Activated CD8-positive, alpha-beta T cell treated with anti-CD3 and anti-CD28 coated beads for 36 hours (primary cell): ENCODE measurements at places on chromosomes 12 and 14. TPM values are rescaled to one million over a fixed set of nuclear protein-coding genes. Genes with fewer than 3 reads are reported as not detected.

DNA sequence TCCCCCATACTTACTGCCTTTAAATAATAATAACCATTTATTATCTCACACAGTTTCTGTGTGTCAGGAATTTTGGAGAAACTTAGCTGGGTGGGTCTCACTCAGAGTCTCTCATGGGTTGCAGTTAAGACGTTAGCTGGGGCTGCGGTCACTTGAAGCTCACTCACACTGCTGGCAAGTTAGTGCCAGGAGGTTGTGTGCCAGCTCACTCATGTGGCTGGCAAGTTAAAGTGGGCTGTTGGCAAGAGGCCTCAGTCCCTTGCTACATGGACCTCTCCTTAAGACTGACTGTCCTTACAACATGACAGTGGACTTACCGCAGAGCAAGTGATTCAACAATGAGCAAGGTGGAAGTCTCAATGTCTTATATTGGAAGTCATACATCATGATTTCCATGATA, 61.3 kb upstream of the AVPR1A start:
- no peaks in the 10 kb centered on the region for H3K4me1 ChIP-seq
- H3K36me3 ChIP-seq: no peaks in the 10 kb centered on the region
- no peak for DNase-seq
- H3K27me3 ChIP-seq: no peaks in the 10 kb centered on the region
- no peak overlapping the region for H3K27ac ChIP-seq

DNA sequence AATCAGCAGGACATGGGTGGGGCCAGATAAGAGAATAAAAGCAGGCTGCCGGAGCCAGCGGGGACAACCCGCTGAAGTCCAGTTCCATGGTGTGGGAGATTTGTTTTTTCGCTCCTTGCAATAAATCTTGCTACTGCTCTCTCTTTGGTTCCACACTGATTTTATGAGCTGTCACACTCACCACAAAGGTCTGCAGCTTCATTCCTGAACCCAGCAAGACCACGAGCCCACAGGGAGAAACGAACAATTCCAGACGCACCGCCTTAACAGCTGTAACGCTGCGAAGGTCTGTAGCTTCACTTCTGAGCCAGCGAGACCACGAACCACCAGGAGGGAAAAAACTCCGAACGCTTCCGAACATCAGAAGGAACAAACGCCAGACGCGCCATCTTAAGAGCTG, 2.8 kb upstream of the CNIH1 start:
- no peak for DNase-seq
- H3K27me3 ChIP-seq: peaks cover 2% of the 10 kb centered on the region
- peaks cover 13% of the 10 kb centered on the region for H3K36me3 ChIP-seq
- no peak overlapping the region for H3K4me3 ChIP-seq
- H3K4me1 ChIP-seq: peaks cover 27% of the 10 kb centered on the region

GRCh38 chr14:64983439-64984310, 3.0 kb upstream of the FNTB start:
- peak overlapping the region; percentile 65 for H3K4me3 ChIP-seq
- H3K4me1 ChIP-seq: peaks cover 19% of the 10 kb centered on the region
- H3K27me3 ChIP-seq: peaks cover 7% of the 10 kb centered on the region
- peak; percentile 56 for DNase-seq
- peaks cover 2% of the 10 kb centered on the region for H3K36me3 ChIP-seq
- no peak overlapping the region for H3K27ac ChIP-seq

- H3K27me3 ChIP-seq: peaks cover 2% of the 10 kb centered on the region
- H3K4me3 ChIP-seq: no peak overlapping the region
- no peak for DNase-seq
- H3K4me1 ChIP-seq: no peaks in the 10 kb centered on the region
Observed at GRCh38 chr12:65511134-65511834, 232.8 kb downstream of the MSRB3 start.

GRCh38 chr14:59140106-59140843, 48.2 kb upstream of the DAAM1 start:
- no peak for DNase-seq
- H3K27ac ChIP-seq: no peak overlapping the region
- no peak overlapping the region for H3K4me3 ChIP-seq

- H3K4me3 ChIP-seq: no peak overlapping the region
- no peaks in the 10 kb centered on the region for H3K36me3 ChIP-seq
- H3K4me1 ChIP-seq: no peaks in the 10 kb centered on the region
- DNase-seq: no peak
- H3K27ac ChIP-seq: no peak overlapping the region
Observed at GRCh38 chr12:88706286-88706685, 126.0 kb upstream of the KITLG start.

DNA sequence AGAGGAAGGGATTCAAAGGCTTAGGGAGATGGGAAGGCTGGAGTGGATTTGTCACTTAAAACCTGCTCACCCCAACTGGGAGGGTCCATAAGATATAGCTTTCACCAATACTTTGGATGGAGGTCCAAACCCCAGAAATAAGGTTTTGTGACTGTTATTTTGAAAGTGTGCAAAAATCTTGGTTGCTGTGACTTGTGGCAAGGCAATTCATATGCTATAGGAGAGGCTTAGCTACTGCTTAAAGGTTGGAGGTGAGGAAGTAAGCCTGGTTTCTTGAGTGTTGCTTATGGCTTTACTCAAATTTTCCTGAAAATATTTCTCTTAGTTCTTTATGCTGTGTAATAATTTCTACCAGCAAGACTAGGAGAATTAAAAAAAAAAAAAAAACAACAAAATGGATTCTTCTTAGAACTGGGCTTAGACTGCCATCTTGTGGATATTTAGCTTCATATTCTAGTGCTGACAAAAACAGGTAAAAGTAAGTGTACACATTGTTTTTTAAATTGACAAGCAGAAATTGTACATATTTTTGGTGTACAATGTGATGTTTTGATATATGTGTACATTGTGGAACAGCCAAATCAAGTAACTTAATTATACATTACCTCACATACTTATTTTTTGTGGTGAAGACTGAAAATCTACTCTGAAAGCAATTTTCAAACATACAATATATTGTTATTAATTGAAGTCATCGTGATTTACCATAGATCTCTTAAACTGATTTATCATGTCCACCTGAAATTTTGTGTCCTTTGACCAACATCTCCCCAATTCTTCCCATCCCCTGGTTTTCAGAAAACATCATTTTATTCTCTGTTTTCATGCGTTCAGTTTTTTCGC, 23.0 kb downstream of the PDE6H start:
- H3K27ac ChIP-seq: peak overlapping the region; percentile 61
- H3K27me3 ChIP-seq: no peaks in the 10 kb centered on the region
- DNase-seq: no peak
- no peaks in the 10 kb centered on the region for H3K36me3 ChIP-seq
- no peak overlapping the region for H3K4me3 ChIP-seq

GRCh38 chr12:38662829-38663228, 242.6 kb downstream of the CPNE8 start:
- no peak overlapping the region for H3K4me3 ChIP-seq
- no peaks in the 10 kb centered on the region for H3K4me1 ChIP-seq
- no peaks in the 10 kb centered on the region for H3K27me3 ChIP-seq
- no peak for DNase-seq
- peaks cover 3% of the 10 kb centered on the region for H3K36me3 ChIP-seq
- H3K27ac ChIP-seq: no peak overlapping the region

GRCh38 chr14:31224808-31225207, 17.2 kb upstream of the HECTD1 start:
- H3K36me3 ChIP-seq: no peaks in the 10 kb centered on the region
- no peak overlapping the region for H3K27ac ChIP-seq
- no peaks in the 10 kb centered on the region for H3K4me1 ChIP-seq
- DNase-seq: no peak
- no peak overlapping the region for H3K4me3 ChIP-seq

DNA sequence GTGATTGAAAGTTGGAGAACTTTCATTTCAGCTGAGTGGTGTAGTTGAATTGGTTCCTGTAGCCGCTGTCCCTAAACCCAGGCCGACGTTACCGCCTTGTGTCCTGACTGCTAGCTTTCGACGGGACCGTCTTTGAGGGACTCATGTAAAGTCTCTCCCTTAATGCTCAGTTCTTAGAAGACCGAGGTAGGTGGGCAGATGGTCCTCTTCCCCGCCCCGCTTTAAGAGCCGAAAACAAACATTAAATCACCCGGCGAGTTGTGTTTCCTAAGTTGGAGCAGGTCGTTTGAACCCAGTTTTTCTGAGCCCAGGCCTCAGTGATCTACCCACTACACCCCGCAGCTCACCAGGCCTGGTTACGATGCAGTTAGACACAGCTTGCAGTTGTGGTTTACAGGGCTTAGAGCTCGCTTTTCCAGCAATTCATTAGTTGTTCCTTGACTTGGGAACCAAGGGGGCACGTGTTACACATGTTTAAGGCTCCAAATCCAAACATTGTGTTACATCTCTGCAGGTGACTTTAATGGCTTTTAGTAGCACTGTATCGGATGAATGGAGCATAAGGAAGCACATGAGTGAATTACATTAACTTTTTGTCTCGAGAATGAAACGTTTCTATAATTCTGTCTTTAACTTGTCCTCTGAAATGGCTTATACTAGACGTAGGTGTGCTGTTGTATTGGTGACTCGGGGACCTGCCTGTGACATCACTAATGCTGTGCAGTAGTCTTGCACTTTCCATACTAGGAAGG, 790 bp downstream of the NEDD1 start:
- peak overlapping the region; percentile 97 for H3K4me3 ChIP-seq
- peak overlapping the region; percentile 96 for H3K27ac ChIP-seq
- DNase-seq: peak; percentile 48
- H3K27me3 ChIP-seq: no peaks in the 10 kb centered on the region
- H3K36me3 ChIP-seq: peaks cover 31% of the 10 kb centered on the region
- H3K4me1 ChIP-seq: peaks cover 40% of the 10 kb centered on the region

The AQP6 gene
- total RNA-seq: not detected

The SLCO1A2 gene
- not detected for total RNA-seq

GRCh38 chr14:51730098-51730497, 78.4 kb downstream of the FRMD6 start:
- DNase-seq: no peak
- H3K36me3 ChIP-seq: no peaks in the 10 kb centered on the region
- no peak overlapping the region for H3K4me3 ChIP-seq
- H3K27me3 ChIP-seq: peaks cover 5% of the 10 kb centered on the region
- no peak overlapping the region for H3K27ac ChIP-seq
- H3K4me1 ChIP-seq: peaks cover 2% of the 10 kb centered on the region

GRCh38 chr14:68787092-68787992, 5.5 kb downstream of the ZFP36L1 start:
- H3K27ac ChIP-seq: peak overlapping the region; percentile 86
- H3K27me3 ChIP-seq: no peaks in the 10 kb centered on the region
- DNase-seq: peak; percentile 63

The CD4 gene
- total RNA-seq: 14.1 TPM

DNA sequence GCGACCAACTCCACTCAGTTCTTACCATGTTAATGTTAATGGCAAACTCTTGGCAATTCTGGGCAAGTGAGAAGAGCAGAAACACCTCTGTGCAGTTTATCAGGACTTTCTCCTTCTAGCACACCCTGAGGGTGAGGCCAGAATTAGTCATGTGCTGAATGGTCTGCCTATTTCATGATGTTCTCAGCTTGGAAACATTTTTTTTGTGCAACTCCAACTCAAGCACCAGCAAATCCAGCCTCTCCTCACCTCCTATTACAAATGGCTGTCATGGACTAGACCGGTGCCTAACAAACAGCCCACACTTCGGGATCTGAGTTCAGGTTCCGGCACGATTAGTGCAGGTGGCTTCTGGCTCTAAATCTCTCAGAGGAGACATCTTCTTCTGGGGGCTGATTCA, 246.0 kb downstream of the ZFP36L1 start:
- no peak for DNase-seq
- H3K4me1 ChIP-seq: peaks cover 7% of the 10 kb centered on the region
- H3K36me3 ChIP-seq: no peaks in the 10 kb centered on the region
- H3K27me3 ChIP-seq: no peaks in the 10 kb centered on the region
- no peak overlapping the region for H3K4me3 ChIP-seq

The CSRNP2 gene
- total RNA-seq: 9.6 TPM

GRCh38 chr12:82754856-82755255, 68.2 kb downstream of the TMTC2 start:
- H3K36me3 ChIP-seq: no peaks in the 10 kb centered on the region
- no peaks in the 10 kb centered on the region for H3K27me3 ChIP-seq
- no peak overlapping the region for H3K27ac ChIP-seq
- no peak overlapping the region for H3K4me3 ChIP-seq
- DNase-seq: no peak
- no peaks in the 10 kb centered on the region for H3K4me1 ChIP-seq

The ADAM21 gene
- not detected for total RNA-seq

The NFATC4 gene
- 2.0 TPM for total RNA-seq

GRCh38 chr14:44732144-44732543, 225.1 kb upstream of the FSCB start:
- H3K4me1 ChIP-seq: no peaks in the 10 kb centered on the region
- H3K27ac ChIP-seq: no peak overlapping the region
- H3K4me3 ChIP-seq: no peak overlapping the region
- no peaks in the 10 kb centered on the region for H3K36me3 ChIP-seq
- DNase-seq: no peak
